Activated CD4-positive, alpha-beta T cell treated with anti-CD3 and anti-CD28 coated beads, Interleukin-2, amount 10 ng/mL, durations not matched to agents 7 days and 5 days (primary cell): ENCODE measurements at places on chromosomes 5 and 9.

- peaks cover 2% of the 10 kb centered on the region for H3K4me1 ChIP-seq
- no peak overlapping the region for H3K27ac ChIP-seq
- no peaks in the 10 kb centered on the region for H3K27me3 ChIP-seq
Measured at GRCh38 chr9:15211160-15211814, 95.7 kb downstream of the TTC39B start.

- peaks cover 6% of the 10 kb centered on the region for H3K4me1 ChIP-seq
- no peaks in the 10 kb centered on the region for H3K36me3 ChIP-seq
- peaks cover 5% of the 10 kb centered on the region for H3K27me3 ChIP-seq
Measured at GRCh38 chr5:673161-673830, 19.9 kb downstream of the TPPP start.

GRCh38 chr5:149420545-149421371 is 41.7 kb upstream of the IL17B start:
- H3K36me3 ChIP-seq = no peaks in the 10 kb centered on the region
- DNase-seq = no peak
- no peak overlapping the region for H3K27ac ChIP-seq
- H3K27me3 ChIP-seq = no peaks in the 10 kb centered on the region
- peaks cover 12% of the 10 kb centered on the region for H3K4me1 ChIP-seq

DNA sequence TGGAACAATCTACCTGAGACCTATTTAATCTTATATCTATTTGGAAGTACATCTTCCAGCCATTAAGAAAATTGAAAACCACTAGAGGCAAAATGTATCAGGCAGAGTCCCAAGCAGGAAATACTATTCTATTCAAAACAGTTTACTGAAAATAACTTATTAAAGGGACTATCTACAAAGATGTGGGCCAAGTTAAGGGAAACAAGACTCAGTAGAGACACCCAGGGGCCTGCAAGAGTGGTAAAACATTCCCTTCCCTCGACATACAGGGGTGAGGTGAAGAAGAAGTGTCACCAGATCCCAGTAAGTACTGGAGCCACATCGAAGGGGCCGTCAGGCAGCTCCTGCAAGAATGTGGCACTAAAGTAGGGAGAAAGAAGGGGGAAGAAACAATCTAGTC is 12.1 kb upstream of the NRG2 start:
- peaks cover 18% of the 10 kb centered on the region for H3K27me3 ChIP-seq
- no peak overlapping the region for H3K27ac ChIP-seq
- no peak overlapping the region for H3K4me3 ChIP-seq
- H3K36me3 ChIP-seq = no peaks in the 10 kb centered on the region

DNA sequence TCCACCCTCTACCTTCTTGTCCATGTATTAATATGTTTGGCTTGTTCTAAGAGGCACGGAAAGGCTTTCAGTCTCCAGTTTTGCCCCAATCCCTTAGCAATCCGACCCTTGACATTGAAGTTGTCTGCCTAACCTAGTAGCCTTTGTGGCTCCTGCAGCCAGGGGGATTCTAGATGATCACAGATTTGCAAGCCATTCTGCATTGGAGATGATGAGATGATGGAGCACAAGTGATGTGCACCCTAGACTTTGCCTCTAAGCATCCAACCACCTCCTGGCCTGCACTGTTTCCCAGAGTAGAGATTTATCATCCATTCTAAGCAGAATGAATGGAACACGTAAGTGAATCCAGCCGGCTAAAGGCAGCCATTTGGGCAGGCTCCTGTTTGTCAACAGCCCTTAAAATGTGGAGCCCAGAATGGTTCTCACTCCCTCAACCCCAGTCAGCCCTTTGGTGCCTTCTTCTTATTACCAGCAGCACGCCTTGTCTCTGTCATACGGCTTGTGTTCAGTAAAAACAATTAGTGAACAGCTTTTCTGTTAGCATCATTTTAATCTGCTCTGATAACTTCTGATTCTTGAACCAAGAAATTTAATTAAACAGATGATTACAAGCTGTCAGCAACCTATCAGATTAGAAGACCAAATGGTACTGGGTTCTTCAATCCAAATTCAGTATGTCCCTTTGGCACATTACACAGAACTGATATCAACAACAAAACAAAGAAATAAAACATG is 5.7 kb upstream of the TRAF1 start:
- H3K27me3 ChIP-seq = no peaks in the 10 kb centered on the region
- peaks cover 88% of the 10 kb centered on the region for H3K4me1 ChIP-seq
- peaks cover 14% of the 10 kb centered on the region for H3K36me3 ChIP-seq
- no peak for DNase-seq
- H3K4me3 ChIP-seq = peak overlapping the region; percentile 14

DNA sequence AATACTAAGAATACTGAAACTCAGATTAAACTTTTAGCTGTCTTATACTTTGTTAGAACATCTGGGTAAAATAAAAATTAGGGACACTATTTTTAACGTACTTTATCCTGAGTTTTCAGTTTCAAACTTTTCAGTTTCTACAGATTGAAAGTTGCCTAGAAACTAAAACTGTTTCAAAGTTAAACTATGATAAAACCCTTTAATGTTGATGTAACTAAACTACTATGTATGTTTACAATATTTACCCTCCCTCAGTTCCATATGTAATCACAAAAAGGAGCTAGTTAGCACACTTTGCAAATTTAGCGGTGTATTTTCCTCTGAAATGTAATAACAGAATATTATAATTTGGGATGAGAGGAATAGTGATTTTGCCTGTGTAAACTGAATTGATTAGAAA is 105.9 kb downstream of the MTREX start:
- H3K36me3 ChIP-seq = peaks cover 23% of the 10 kb centered on the region
- no peak overlapping the region for H3K27ac ChIP-seq
- H3K4me3 ChIP-seq = no peak overlapping the region
- peaks cover 7% of the 10 kb centered on the region for H3K4me1 ChIP-seq
- no peaks in the 10 kb centered on the region for H3K27me3 ChIP-seq
